ENCODE measurements at places on chromosomes 16 and 17. TPM values are rescaled to one million over a fixed set of nuclear protein-coding genes. Genes with fewer than 3 reads are reported as not detected.

- peak; percentile 71 for ATAC-seq
Observed at GRCh38 chr17:4899341-4900230, at the start of gene C17orf107. TSS of gene C17orf107 (plus strand) at chr17:4899536. CDS start at chr17:4899763, 227 bp downstream.

DNA sequence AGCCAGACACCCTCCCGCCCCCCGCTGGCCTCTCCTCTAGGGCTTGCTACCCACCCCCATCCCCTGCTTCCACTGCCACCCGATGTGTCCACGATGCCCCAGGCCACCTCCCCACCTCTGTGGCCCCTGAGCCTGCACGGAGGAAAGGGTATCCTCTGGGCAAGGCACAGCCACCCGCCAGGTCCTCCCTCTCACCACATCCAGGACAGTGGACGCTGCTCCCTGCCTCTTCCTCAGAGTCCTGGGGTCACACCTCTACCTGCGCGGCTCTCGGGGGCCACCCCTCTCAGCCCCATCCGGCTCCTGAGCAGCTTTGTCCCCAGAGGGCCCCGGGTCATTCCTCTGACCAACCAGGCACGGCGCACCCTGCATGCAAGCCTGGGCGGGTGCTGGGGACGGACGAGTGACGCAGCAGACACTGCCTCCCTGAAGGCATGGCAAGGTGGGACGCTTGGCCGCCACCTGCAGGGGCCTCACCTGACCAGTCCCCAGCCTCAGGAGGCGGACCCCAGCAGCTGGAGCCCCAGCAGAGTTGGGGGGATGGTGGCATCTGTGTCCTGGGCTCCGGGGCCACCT, 24.8 kb downstream of the FLYWCH1 start:
- peak; percentile 13 for ATAC-seq

- no peak for ATAC-seq
Observed at GRCh38 chr17:10292057-10292937, 80.5 kb downstream of the MYH13 start.

GRCh38 chr17:29292992-29293889, 707 bp downstream of the NUFIP2 start:
- ATAC-seq, result peak; percentile 14

- ATAC-seq, result no peak
Observed at GRCh38 chr16:30491744-30492308, 19.3 kb downstream of the ITGAL start.

GRCh38 chr17:7704601-7705268, at the start of gene EFNB3:
TSS of gene EFNB3 (plus strand) at chr17:7705202. CDS start at chr17:7705599, 397 bp downstream.
- peak; percentile 53 for ATAC-seq

GRCh38 chr17:45918241-45918745, 23.9 kb downstream of the MAPT start:
- ATAC-seq, result no peak

GRCh38 chr17:18009609-18010420, 29.2 kb downstream of the ATPAF2 start:
- no peak for ATAC-seq

DNA sequence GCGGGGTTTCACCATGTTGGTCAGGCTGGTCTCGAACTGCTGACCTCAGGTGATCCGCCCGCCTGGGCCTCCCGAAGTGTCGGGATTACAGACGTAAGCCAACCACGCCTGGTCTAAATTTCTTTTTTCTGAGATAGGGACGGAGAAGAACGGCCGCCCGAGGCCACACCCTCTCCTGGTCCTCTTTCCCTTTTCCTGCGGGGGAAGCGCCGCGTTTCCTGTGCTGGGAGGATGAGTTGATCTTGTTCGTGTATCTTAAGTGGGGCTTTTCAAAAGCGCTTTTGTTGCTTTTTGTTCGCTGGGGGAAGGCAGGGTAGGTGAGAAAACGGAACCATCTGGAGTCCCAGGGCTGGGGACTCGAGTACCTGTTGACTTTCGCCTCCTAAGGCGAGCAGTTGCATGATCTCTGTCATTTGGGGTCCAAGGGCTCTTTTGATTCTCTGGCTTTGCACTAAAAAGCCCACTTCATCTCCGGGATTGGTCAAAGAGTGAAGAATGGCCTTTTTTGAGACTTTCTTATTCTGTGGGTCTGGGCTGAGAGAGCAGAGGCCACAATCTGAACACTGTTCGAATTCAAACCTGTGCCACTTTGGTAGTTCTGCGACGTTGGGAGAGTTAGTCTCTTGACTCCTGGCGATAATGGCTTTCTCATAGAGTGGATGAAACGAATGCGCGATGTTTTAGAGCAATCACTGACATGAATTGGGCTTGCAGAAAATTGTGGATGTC, 1.3 kb downstream of the FUS start:
- peak; percentile 7 for ATAC-seq

- ATAC-seq, result no peak
Observed at GRCh38 chr16:22692916-22693637, 120.9 kb upstream of the HS3ST2 start.

DNA sequence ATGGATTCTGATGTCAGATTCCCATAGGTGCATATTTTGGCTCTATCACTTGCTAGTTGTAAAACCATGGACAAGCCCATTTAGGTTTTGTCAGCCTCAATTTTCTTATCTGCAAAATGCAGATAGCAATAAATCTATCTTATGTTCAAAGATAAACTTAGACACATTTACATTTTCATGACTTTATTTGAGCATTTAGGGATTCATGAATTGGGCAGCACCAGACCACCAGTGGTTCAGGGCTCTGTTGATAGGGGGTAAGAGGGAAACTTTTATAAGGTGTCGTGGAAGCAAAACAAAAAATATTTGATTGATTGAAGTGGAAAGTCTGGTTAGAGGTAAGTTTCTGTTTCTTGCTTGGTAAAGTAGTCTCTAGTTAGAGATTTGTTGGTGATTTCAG, 17.3 kb downstream of the ARHGAP44 start:
- no peak for ATAC-seq

DNA sequence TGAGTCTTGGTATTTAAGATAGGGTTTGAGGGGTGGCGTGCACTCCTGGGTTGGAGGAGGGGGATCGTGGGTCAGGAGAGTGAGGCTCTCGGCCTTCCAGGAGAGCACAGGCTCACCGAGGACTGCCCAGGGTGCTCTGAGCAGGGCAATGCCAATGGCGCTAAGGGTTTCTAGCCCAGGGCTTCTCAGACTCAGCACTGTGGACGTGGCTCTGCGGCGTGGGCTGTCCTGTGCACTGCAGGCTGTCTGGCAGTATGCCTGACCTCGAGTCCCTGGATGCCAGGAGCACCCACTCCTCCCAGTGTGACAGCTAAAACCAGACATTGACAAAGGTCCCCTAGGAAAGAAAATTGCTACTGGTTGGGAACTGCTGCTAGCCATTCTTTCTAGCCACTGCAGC, 37.2 kb upstream of the ENDOV start:
- ATAC-seq, result no peak

The EFCAB13 gene
- 6.9 TPM for total RNA-seq

The TEKT1 gene
- total RNA-seq, result 0.82 TPM

All from motor neuron (in vitro differentiated cells).